Peyer's patch (tissue), 4 donors: ENCODE measurements at places on chromosomes 4 and X. TPM values are rescaled to one million over a fixed set of nuclear protein-coding genes. Genes with fewer than 3 reads are reported as not detected.

- H3K4me1 ChIP-seq: no peaks in the 10 kb centered on the region
- no peak overlapping the region for H3K4me3 ChIP-seq
- H3K27ac ChIP-seq: no peak overlapping the region
- no peaks in the 10 kb centered on the region for H3K36me3 ChIP-seq
Measured at GRCh38 chrX:137428766-137429591, 136.9 kb upstream of the ZIC3 start.

GRCh38 chr4:77938560-77938959, 75.9 kb downstream of the MRPL1 start:
- no peak overlapping the region for H3K27ac ChIP-seq
- DNase-seq: no peak
- H3K4me3 ChIP-seq: no peak overlapping the region
- no peaks in the 10 kb centered on the region for H3K36me3 ChIP-seq
- no peaks in the 10 kb centered on the region for H3K27me3 ChIP-seq

- H3K27me3 ChIP-seq: no peaks in the 10 kb centered on the region
- H3K4me3 ChIP-seq: no peak overlapping the region
- H3K4me1 ChIP-seq: no peaks in the 10 kb centered on the region
- DNase-seq: no peak
Measured at GRCh38 chrX:149010013-149010852, 494.9 kb downstream of the IDS start.

The TMSB15A gene
- total RNA-seq: not detected
